ENCODE measurements at places on chromosomes 12 and 14.

DNA sequence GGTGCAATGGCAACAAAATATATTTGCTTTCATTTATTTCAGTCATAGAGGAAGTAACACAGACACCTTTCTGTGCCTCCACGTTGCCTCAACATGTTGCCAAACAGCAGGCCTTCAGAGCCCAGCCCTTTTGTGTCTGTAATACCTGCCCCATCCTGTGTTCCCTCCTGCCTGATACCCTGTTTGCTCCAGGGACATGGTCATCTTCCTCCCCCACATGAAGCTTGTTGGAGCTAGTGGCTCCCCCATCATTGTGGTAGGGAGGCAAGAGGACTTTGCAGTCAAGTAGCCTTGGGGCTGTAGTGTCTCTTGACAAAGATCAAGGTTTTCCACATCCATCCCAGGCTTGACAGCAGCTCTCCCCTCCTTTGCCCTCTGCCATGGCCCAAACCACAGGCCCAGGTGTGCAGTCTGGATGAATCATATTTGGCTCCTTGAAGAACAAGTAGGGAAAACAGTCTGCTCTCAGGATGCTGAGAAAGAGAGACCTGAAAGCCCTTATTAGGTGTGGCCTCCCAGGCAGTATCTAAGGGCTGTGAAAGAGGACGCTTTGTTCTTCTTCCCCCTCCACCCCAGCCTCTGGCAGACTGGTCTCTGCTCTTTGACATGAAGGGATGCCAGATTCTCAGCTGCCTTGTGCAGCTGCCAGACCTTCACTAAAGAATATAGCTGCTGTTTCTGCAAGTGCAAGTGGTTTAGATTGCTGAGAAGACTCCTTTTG lies 329.0 kb downstream of the C12orf75 start:
- no peak for DNase-seq

GRCh38 chr12:27968972-27969623 lies 3.4 kb downstream of the PTHLH start:
- no peak for DNase-seq

GRCh38 chr12:26651566-26652188 lies 181.3 kb downstream of the ITPR2 start:
- peak; percentile 7 for DNase-seq

DNA sequence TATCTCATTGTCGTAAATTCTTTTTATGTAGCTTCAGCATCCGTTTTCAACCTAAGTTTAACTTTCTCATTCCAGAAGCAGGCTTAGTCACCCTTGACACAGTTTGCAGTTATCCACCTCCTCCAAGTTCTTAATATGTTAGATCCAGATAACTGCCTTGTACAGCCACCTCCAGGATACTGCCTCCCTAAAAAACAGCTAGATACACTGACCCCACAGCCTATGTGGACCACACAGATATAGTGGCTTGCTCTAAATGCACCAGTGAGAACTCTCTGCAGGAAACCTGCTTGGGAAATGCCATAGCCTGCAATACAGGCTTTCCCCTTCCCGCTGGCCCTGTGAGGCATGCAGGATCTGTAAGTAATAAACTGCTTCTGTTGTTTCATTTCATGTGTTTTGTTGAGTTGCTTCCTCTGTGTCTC lies 11.1 kb upstream of the RTL1 start:
- DNase-seq: no peak

DNA sequence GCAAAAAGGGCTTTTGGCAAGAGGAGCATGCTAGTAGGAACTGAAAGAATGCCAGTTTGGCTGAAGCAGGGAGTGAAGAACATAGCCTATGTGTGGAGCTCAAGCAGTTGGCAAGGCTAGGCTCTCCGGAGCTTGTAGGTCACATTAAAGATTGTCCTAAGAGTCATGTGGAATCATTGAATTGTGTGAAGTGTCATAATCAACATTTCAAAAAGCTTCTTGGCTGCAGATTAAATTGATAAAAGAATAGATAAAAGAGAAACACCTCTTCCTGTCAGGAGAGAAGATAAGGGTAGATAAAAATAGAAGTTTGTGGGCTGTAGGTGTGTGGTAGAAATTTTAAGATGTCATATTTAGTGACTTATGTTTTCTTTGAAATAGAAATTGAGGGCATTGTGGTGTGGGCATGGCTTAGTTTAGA lies 36.1 kb downstream of the CPSF6 start:
- DNase-seq: no peak

DNA sequence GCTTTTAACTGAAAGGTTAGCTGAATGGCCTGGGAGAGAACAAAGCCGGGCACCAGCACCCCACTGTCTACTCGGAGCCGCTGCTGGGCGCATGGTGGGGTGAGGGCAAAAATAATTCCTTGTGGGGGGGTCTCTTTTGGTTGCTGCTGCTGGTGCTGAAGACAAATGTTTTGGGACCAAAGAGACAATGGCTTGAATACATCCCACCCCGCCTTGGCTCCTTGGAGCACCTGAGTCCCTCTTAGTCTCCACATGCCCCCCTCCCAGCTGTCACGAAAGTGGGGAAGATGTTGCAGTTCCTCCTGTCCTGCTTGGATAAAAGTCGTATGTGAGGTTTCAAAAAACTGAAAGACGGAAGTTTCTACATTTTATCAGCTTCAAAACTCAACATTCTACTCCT lies 85.0 kb downstream of the PIWIL1 start:
- no peak for DNase-seq

GRCh38 chr14:101350021-101350420 lies 211.3 kb upstream of the DIO3 start:
- no peak for DNase-seq

DNA sequence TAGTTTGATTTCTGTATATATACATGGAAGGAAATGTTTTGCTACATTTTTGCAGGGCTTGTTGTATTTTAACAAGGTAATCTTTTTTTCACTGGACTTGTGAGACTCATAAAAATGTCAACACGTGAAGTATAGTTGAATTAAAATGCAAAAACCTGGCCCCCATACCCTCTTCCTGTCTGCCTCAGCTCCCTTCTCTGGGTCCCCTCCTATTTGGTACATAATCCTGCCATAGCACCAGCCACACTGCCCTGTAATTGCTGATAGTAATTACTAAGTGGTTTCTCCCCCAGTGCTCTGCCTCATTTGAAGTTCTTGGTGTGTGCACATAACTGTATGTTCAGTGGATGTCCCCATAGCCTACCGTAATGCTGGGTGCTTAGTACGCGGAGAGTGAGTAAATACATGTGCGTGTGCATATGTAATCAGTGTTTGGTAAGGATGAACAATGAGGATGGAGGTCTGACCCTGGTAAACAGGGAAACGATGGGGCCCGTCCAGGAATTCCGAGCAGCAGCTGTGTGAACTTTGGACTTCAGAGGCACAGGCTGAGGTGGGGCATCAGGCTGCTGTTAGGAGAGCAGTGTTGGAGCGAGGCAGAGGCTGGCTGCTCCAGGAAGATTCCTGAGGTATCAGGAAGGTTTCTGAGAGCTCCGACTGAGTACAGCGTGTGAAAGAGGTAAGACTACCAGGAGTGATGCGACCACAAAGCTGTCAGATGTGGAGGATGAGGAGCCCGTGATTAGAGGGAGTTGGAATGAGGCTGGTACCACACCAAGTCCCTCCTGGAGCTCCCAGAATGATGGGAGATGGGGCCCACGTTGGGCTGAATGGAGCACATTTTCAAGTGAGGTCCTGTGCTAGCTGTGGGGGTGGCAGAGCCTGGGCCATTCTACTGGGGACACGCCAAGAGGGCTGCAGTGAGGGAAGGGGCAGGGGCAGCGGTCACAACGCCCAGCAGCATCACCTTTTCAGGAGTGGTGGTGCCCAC lies 106.8 kb downstream of the PELI2 start:
- no peak for DNase-seq

GRCh38 chr14:94237983-94238382 lies 55.1 kb downstream of the SERPINA10 start:
- no peak for DNase-seq
